ENCODE measurements at places on chromosomes 1 and 21.

- DNase-seq = no peak
Measured at GRCh38 chr1:45356186-45356585, 15.9 kb upstream of the MUTYH start.

DNA sequence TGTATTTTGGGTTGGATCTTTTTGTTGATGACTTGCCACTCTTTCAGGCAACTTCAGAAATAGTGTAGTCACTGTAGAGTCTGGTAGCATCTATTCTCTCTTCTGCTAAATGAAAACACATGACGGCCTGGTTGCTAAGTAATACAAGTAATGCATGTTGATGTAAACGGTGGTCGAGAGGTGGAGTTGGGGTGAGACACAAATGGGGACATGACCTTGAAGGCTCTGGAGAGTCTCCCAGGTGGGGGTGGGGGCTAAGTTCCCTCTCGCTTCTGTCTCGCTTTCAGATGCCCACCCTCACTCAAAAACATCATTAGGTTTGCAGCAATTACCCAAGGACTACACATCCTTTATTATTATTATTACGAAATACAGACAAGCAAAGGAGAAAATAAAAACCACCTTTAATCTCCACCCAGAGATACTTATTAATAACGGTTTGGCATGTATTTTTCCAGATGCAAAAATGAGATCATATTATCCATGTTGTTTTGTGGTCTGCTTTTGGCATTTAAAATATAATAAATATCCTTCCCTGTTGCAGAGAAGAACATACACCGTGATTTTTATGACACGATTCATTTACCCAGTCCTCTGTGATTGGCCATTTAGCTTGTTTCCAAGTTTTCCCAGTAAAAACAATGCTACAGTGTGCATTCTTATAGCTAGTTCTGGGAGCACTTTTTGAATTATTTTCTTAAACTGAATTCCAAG is 138.1 kb downstream of the MIS18A start:
- DNase-seq = no peak

DNA sequence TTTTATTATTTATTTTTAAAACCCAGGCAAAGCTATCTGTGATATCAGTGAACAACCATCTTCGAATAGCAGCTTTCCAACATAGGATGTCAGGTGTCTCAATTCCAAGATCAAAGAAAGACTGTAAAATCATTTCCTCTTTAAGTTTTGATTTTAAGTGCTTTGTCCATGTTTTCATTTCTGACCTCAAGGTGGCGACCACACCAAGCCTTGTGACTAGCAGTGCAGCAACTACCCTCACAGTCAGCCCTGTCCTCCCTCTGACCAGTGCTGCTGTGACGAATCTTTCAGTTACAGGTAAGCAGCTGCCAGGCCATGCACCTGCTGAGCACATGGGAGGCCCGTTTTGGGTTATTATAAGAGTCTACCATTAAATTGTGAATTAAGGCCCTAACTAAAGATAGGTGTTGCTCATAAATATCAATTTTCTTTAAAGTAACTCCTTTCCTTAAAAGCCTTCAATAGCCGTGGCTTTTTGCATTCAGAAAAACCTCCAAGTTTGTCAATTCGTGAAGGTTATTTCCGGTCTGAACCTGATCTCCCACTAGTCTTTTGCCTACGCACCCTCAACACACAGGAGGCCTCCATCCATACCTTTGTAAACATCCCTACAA is 117.0 kb downstream of the CD247 start:
- peak; percentile 58 for DNase-seq

DNA sequence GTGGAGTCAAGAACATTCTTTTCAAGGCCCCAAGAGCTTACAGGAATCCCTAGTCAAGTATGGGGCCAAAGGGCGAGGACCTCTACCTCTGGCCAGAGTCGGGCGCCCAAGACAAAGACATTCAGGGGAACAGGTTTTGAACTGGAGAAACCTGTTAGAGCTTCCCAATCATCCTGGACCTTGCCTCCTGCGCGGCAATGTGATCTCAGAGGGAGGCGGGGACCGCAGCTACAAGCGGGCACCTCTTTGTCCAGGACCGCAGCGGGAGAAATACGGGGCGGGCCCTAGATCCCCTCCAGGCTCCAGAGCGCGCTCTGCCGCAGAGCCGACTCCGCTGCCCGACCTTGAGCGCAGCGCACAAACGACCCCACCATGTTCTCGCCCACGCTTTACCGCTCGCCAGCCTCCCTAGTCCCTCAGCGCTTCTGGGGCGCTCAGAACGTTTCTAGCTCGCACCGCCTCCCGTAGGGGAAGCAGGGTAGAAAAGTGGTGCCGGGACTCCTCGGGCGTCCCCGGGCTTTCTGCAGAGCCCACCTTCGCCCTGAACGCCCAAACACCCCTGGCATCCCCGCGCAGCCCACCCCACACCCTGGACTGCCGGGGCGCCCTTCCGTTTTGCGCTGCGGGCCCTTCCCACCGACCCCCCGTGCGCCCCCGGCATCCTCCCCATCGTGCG is 28.1 kb downstream of the RABIF start:
- no peak for DNase-seq

DNA sequence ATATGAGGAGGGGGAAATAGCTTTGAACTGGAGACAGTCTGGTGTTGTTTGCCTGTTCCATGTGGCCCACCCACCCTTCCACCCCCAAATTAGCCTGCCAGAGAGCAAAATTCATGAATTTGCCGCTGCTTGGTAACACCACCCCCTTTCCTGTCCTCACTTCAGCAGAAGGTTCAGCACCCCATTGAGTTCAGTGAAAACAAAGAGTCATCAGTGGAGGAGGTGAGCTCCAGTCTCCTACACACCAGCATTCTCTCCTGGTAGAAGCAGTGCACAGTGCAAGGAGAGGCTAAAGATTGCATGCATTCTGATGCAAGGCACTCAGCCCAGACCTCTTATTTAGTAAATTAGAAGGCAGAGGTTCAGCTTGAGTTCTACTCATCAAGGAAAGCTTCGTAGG is 99.7 kb upstream of the DYNLT5 start:
- DNase-seq = no peak

GRCh38 chr1:181430015-181430885 is 53.1 kb upstream of the CACNA1E start:
- no peak for DNase-seq

DNA sequence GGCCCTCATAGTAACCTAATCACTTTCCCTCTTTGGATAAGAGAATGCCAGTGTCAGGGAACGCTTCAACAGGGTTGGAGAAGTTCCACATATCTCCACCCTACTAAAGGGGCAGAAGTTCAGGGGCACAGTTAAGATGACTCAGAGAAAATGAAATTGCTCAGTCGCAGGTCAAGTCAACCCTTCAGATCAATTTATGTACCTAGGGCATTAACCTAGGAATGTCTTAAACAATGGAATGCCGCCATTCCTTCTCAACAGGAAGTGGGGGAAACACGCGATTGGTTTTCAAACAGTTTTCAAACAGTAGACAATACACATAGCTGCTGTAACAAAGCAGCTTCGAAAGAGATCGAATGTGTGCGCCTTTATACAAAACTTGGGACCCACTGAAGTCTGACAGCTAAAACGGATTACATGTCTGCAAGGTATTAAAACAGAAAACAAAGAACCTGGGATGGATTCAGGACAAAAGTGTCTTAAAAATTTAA is 897 bp downstream of the SLC25A24 start:
- no peak for DNase-seq

DNA sequence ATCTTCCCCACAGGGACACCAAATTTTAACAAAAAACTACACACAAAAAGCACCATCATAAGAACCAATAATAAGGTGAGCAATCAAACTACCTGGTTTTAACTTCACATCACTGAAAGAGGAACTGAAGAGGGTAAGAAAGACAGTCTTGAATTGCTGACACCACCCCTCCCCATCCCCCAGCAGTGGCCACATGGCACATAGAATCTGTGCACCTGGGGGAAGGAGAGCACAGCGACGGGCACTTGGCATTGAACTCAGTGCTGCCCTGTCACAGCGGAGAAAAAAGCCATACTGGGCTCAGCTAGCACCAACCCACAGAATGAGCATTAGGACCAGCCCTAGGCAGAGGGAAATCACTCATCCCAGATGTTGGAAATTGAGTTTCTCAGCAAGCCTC is 640.0 kb upstream of the ADGRL2 start:
- no peak for DNase-seq

GRCh38 chr1:30611741-30612309 is 111.6 kb downstream of the MATN1 start:
- DNase-seq = no peak

DNA sequence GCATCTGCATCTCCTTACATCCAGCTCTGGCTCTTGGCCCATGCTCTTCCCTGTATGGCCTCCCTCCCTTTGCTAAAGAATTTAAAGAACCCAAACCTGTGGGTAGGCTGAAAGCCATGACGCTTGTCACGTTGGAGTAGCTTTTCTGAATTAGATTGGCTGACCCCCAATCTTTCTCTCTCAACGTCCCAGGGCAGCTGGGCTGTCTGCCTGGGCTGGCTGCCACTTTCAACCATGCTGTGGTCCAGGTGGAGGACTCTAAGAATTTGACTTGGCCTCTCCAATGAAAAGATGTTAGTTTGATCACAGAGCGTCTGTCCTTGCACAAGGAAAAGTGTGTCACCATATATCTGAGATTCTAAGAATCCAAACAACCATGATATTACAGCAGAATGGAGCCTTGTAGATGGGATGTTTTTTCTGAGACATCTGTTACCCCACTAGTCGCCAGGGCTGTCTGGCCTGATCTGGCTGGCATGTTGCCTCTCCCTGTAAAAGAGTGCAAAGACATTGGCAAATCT is 6.5 kb upstream of the IGSF3 start:
- DNase-seq = no peak

DNA sequence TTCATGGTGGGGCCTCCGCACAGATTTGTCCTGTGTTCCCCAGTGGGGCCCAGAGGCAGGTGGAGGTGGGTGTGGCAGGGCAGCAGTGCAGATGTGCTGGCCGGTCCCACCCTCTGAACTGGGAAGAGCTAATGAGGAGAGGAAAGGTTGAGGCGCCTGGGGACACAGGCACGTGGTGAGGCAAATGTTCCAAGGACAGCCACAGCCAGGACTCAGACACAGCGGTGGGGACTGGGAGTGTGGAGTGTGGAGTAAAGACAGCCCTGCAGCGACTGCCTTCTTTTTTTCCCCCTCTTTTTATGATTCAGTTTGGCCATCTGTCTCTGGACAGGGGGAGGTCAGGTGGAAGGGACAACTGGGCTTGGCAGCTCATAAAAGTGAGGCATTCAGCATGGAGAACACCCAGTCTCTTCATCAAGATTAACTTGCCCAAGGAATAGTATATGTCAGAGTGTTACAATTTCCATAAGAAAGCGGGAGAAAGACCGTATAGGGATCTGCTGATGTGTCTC is 104.2 kb upstream of the GCLM start:
- no peak for DNase-seq

DNA sequence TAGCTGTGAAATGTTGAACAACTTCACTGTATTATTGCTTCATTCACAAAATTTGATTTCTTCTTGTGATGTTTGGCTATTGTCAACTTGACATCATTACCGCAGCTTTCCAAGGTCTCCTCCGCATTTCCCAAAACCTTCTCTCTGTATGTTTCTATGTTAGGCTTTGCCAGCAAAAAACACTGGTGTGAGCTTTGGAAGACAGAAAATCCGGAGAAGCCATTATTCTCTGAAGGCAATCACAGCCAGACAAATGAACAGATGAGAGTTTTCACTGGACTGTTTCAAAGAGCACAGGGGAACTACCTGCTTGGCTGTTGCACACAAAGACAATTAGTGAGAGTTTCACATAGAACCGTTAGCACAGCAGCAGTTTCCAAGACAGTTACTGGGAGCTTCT is 609.6 kb downstream of the BRINP3 start:
- DNase-seq = no peak

- DNase-seq = no peak
Measured at GRCh38 chr21:26409735-26410134, 163.4 kb downstream of the CYYR1 start.

GRCh38 chr1:202416641-202417040 is 68.1 kb downstream of the PPP1R12B start:
- DNase-seq = no peak

DNA sequence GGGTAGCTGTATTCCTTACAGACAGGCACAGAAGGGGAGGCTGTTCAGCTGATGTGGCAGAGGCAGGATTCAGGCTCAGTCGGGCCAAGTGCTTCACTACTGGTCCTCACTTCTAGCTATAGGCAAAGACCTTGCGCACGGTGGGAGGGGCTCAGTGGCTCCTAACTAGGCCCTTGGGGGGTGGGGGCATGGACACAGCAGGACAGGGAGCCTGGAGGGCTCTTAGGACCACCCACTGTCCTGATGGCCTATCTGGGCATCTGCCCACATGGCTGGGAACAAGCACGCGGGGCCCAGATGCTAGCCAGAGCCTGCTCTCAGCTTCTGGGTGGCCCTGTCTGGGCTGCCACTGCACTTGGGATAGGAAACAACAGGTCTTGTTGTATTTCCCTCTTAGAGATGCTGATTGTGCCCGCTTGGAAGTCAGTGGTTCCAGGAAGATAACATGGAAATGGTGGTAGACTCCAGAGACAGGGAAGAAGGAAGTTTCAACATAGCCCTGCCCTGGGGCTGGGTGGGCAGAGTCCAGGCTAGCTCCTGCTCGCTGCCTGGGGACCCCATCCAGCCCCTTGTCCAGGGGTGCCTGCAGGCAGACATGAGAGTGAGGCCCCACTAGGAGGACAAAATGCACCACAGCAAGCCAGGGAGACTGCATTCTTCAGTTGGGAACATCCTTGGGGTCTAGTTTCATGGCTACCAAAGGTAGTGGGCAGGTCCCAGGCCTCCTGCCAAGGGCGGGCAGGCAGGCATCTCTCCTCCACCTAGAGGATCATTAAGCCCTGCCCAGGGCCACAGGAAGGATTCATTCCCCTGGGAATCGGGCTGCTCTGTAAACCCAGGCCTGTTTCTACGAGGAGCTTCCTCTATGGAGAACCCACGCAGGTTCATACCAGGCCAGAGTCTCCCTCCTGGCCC is 102.5 kb downstream of the BCAR3 start:
- no peak for DNase-seq

- peak; percentile 51 for DNase-seq
Measured at GRCh38 chr1:206982216-206982615, 12.0 kb upstream of the FCAMR start.

- no peak for DNase-seq
Measured at GRCh38 chr1:246111570-246111969, 395.5 kb downstream of the SMYD3 start.

DNA sequence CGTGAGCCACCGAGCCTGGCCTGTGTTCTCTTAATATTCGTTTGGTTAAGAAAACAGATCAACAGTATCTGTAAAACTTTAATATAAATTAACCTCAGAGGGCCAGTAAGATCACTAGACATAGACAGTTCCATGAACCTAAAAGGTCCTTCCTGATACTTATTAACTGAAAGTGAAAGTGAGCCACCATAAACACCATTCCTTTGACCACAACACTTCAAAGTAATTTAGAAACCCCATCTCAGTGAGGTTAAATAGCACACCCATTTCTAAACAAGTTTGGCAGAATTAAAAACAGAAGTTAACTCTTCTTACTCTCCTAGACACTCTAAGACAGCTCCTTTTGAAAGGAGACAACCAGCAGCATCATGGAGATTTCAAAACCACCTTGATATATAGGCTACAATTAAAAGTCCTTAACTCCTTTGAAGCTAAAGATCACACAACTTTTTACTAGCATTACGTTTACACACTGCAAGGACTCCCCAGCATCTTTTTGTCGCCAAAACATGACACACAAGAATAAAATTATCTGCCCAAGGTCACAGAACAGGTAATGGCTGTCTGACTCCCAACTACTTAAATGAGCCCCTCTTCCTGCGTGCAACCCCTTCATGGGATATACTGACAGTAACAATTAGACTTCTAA is 2.2 kb downstream of the RNF19B start:
- no peak for DNase-seq

GRCh38 chr1:89728381-89728780 is 92.5 kb upstream of the LRRC8D start:
- DNase-seq = no peak

GRCh38 chr21:21439761-21440160 is 441.6 kb downstream of the NCAM2 start:
- no peak for DNase-seq

GRCh38 chr1:151839457-151840403 is at the start of gene C2CD4D:
Gene C2CD4D (minus strand): TSS chr1:151839820. CDS start chr1:151838989, 831 bp downstream.
- peak; percentile 70 for DNase-seq

All from CD4-positive, alpha-beta T cell treated with Interferon gamma for 1 hour (primary cell).